Esophagus muscularis mucosa (tissue), 4 donors: ENCODE measurements at places on chromosomes 12 and 14. TPM values are rescaled to one million over a fixed set of nuclear protein-coding genes. Genes with fewer than 3 reads are reported as not detected.
A peak's percentile ranks its signal among the peaks of the same experiment; 100 is the strongest.

GRCh38 chr12:46266382-46266791 lies 2.5 kb downstream of the SLC38A1 start:
- no peak for DNase-seq

DNA sequence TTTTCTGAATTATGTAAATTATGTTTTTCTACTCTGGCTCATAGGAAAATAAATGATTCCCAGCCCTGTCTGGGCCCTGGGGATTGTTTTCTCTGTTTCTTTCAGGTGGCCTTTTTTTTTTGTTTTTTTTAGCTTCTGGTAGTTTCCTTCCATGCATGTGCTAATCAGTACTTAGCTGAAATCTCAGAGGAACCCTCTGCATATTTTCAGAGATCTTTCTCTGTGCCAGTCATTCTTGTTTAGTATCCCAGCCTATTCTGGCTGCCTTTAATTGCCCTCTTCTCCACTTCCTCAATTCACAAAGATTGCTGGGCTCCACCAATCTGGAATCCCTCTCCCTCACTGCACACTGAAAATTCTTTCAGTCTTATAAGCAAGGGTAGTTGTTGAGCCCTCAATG lies 46.9 kb downstream of the CNOT2 start:
- DNase-seq: no peak

DNA sequence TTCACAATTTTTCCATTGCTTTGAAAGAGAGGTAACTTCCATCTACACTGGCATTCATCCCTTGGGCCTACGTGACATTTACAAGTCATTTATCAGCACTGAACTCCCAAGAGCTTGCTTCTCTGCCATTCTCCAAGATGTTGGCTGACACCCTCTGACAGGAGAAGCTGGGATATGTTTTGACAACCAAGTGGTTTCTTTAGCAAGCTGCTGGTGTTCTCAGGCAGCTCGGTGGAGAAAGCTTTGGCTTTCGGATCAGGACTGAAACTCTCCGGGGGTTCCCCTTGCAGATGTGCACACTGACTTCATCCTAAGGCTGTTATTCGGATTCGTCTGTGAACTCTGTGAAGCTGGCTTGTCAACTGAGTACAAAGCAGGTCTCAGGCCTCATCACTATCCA lies 15.7 kb downstream of the KCNA5 start:
- DNase-seq: no peak

- no peak for DNase-seq
Observed at GRCh38 chr12:132651444-132652100, 33.0 kb downstream of the P2RX2 start.

GRCh38 chr12:63038713-63039100 lies 103.8 kb upstream of the PPM1H start:
- no peak for DNase-seq

DNA sequence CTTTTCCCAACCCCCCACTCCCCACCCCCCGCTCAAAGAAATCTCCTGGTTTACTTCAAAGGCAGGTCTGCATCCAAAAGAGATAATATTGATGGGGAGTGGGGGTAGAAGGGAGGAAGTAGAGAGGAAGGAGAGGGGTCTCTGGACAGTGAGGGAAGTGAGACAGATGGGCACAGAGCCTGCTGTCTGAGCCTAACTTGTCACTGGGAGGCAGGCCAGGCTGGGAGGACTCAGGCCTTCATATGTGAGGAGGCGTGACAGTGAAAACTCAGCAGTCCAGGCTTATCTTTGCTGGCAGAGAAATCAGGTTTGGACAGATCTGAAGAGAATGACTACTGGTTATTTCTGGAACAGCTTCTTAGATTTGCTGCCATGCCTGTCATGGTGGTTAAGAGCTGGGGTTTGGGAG lies 192.3 kb downstream of the NUAK1 start:
- no peak for DNase-seq

GRCh38 chr12:2411616-2412304 lies 359.0 kb downstream of the CACNA1C start:
- DNase-seq: no peak

DNA sequence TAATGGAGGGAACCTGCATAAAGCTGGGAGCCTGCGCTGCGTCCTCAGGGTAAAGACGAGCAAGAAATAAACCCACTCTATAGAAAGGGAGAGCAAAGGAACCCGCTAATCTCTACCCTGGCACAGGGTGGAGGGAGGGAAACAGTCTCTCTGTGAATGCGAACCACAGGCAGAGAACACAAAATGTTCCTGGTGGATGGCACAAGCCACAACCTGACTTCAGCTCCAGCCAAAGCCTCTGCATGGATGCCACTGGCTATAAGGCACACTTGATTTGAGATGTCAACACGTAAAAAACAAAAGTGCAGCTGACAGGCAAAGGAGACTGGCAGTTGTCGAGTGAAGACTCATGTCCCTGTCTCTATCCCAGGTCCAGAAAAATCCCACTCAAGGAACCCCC lies 32.4 kb downstream of the CHGA start:
- DNase-seq: no peak

- no peak for DNase-seq
Observed at GRCh38 chr12:96047229-96048211, 12.1 kb upstream of the LTA4H start.

GRCh38 chr12:40204337-40204736 lies 20.5 kb upstream of the LRRK2 start:
- no peak for DNase-seq

GRCh38 chr12:52873832-52874572 lies 25.2 kb upstream of the KRT78 start:
- peak; percentile 96 for DNase-seq

- DNase-seq: no peak
Observed at GRCh38 chr14:59483363-59483762, 845 bp downstream of the L3HYPDH start.

DNA sequence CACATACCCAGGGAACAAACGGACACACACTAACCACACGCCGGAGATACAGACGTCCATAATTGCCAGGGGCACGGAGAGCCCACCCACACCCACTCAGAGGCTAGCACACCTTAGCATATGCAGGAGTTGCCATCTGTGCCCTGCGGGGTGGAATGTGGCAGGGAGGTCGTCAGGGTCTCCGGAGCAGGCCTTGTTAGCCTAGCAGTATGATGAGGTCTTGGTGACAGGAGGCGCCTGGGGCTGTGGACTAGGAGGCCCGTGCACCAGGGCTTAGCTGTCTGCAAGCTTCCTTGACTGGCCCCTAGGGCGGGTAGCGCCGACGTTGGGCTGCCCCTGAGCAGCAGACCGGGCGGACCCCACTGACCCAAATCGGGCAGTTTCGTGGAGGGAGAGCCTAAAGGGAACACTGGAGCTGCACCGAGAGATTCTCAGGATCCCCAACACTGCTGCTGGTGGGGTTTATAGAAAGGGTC lies 10.0 kb downstream of the STAC3 start:
- DNase-seq: no peak

DNA sequence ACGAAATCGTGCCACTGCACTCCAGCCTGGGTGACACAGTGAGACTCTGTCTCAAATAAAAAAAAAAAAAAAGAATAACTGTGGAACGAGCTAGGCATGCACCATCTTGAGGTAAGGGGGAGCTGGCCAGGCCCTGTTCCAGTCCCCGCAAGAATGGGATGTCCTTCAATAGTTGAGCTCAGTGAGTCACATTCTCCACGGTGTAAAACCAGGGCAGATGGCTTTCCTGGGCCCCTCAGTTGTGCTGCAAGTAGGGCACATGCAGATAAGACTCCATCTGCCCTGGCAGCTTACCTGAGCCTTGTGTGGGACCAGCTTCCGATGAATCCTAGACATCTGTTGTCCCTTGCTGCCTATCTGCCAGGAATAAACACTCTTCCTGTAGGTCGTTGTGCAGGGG lies 312.1 kb downstream of the VRK1 start:
- DNase-seq: no peak

GRCh38 chr12:39406262-39406661 lies 36.7 kb downstream of the KIF21A start:
- DNase-seq: no peak

- no peak for DNase-seq
Observed at GRCh38 chr14:32908196-32909084, 30.2 kb upstream of the NPAS3 start.

GRCh38 chr14:74349757-74350156 lies 1.5 kb downstream of the VRTN start:
- DNase-seq: no peak

DNA sequence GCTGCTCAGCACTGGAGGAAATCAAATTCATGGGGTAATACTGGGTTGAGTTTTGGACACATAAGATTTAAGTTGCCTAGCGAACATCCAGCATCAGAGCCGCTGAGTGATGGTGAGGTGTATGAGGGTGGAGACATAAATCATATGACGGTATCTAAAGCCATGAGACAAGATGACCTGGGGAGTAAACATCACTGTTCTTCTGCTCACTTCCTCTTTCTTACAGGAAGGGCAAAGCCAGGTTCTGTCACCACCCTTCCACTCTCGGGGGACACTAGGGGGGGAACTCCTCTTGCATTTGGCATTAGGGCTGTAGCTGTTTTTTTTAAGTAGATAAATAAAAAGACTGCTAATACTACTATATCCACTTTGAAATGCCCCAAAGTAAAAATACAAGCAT lies 24.0 kb downstream of the PRDM4 start:
- DNase-seq: no peak

DNA sequence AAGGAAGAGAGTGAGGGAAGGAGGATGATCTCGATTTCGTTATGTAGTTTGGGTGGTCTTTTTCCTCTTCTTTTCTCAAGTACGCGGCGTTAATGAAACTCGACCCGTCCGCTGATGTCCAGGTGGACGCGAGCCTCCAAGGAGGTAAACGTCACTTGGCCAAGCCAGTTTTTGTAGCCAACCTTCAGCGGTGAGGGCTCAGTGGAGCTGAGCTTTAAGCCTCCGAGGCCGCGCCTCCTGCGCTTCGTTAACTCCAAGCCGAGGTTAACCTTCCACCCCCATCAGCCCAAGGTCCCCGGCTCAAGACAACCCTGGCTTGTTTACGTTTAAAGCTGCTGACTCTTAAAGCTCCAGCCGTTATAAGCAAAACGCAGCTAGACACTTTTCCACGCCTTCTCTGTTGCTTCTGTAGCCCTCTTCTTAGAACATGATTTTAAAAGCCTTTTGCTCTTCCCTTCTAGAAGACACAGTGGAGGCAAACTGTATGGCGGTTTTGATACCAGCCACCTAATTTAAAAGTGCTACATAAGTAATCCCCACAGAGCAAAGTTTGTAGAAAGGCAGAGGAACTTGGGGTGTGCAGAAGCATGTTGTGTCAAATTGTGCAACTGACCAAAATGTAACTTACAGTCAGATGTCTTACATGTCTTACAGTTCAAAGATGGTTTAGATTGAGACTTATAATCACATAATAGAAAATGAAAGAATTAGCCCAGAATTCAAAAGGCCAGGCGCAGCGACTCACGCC lies 923 bp upstream of the ITPR2 start:
- no peak for DNase-seq

GRCh38 chr14:66652525-66653106 lies 144.7 kb downstream of the GPHN start:
- no peak for DNase-seq

- no peak for DNase-seq
Observed at GRCh38 chr12:96240656-96241055, 46.5 kb downstream of the ELK3 start.

The NINJ2 gene
- total RNA-seq: 7.3 TPM

The PLXNC1 gene
- total RNA-seq: 12.3 TPM

The TRIM9 gene
- total RNA-seq: 0.58 TPM

The C14orf119 gene
- total RNA-seq: 21.2 TPM

The P3H3 gene
- total RNA-seq: 30.7 TPM

The KCNMB4 gene
- 10.3 TPM for total RNA-seq

The SRSF9 gene
- total RNA-seq: 60.2 TPM

The RHOJ gene
- 10.4 TPM for total RNA-seq

The TMEM119 gene
- total RNA-seq: 12.2 TPM

The TAS2R46 gene
- 1.1 TPM for total RNA-seq

The ACSS3 gene
- total RNA-seq: 12.1 TPM

The RNU7-1 gene
- total RNA-seq: not detected

The TMEM132C gene
- total RNA-seq: 3.6 TPM

The DAO gene
- not detected for total RNA-seq

The SPTLC2 gene
- total RNA-seq: 17.9 TPM

The KCNC2 gene
- total RNA-seq: 0.17 TPM

The MFAP5 gene
- total RNA-seq: 94.7 TPM

The SLC25A47 gene
- total RNA-seq: not detected
